ENCODE measurements at places on chromosomes 7 and 10.

DNA sequence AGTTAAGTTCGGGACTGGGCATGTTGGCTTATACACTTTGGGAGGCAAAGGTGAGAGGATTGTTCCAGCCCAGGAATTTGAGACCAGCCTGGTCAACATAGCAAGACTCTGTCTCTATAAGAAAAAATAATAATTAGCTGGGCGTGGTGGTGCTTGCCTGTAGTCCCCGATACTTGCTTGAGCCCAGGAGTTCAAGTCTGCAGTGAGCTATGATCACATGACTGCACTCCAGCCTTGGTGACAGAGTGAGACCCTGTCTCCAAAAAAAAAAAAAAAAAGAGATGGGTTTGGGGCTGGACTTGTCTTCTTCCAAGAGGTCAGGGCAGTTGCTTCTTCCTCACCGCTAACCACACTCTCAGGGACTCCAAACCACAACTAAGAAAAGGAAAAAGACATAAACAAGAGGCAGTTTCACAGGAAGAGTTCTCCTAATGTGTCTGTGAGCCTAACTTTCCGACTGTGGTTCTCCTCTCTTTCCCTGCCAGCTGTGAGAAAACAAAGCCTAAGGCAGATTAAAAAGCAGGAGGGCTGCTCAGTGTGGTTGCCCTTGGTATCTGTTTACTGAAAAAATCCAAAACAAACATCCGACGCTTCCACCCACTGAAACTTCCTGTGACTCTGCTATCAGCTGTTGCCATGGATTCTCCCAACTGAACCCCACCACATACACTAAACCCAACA lies 2.4 kb upstream of the SERPINE1 start:
- DNase-seq = no peak

DNA sequence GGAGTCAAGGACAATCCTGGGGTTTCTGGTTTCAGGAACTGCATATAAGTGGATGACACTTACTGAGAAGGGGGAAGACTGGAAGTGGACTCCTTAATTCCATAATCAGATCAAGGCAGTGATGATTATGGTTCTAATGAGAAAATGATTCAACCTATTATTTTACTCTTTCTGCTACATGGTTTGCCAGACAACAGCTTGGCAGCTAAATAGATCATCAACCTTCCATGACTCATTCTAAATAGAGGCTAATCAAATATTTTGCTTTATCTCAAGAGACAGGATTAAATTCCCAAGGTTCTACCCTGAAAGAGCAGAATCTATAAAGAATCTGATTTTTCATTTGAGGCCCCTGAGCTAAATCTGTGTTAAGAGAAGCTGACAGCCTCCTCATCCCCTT lies 46.3 kb downstream of the CNNM1 start:
- no peak for DNase-seq

- DNase-seq = no peak
Measured at GRCh38 chr10:15043674-15044073, at the start of gene OLAH. TSS of gene OLAH (plus strand) at chr10:15043943. CDS start at chr10:15047289, 3,346 bp downstream.

DNA sequence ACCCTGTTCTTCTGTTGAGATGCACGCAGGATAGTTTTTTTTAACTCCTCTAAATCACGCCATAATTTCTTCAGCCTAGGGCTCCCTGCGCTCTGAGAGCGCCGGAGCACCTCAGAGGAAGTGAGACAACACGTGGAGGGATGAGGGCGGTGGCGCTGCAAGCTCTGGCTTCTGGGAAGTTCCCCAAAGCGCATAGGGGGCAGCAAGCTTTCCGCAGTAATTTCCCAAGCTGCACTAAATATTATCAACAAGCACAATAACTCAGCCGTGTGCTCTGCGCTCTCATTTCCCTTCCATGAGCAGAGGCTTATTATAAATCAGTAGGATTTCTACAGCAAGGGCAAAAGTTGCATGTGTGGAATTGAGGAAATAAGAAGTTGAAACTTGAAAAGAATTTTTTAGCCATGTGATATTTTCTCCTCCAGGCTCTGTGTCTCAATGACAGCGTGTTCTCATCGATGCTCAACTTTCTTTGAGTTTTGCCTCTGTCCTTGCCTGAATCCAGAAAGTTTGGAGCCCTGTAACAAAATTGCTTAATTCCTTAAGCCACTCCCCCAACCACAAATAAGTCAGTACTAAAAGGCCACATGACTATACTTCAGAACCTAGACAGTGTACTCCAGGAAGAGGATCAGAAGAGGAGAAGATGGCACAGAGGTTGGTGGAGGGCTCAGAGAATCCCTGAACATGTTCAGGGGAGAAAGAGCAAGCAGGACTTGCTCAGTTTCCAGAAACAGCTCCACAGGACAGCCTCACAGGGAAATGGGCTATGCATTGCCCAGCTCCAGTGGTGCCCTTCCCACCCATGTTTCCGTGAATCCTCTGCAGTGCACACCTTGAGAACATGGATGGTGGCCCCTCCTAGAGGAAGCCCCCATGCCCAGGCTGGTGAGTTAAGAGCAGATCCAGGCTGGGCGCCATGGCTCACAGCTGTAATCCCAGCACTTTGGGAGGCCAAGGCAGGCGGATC lies 221.5 kb upstream of the GHITM start:
- peak; percentile 41 for DNase-seq

GRCh38 chr10:97000487-97001182 lies 168.5 kb downstream of the LCOR start:
- no peak for DNase-seq

- DNase-seq = no peak
Measured at GRCh38 chr10:96125142-96125515, 5.0 kb upstream of the ZNF518A start.

- DNase-seq = no peak
Measured at GRCh38 chr7:25885057-25885576, 266.9 kb upstream of the NFE2L3 start.

DNA sequence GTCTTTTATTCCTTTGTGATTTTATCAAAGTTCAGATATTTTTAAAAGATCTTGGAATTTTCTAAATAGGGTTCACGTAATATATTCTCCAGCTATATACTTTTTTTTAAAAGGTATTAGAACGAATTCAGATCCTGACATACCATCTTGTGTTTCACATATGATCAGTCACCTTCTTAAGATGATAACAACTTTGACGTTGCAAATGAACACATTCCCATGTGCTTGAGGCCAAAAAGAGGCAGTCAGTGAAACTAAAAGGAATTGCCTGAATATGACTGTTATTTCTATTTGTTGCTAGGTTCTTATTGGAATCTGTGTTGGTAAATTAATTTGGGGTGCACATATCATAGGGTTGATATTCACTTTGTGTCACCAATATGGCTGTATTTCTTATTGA lies 310.1 kb downstream of the MDFIC start:
- DNase-seq = no peak

Data from HEK293T (cell line).